Colonic mucosa (tissue), 4 donors: ENCODE measurements at places on chromosomes 11 and 22.

DNA sequence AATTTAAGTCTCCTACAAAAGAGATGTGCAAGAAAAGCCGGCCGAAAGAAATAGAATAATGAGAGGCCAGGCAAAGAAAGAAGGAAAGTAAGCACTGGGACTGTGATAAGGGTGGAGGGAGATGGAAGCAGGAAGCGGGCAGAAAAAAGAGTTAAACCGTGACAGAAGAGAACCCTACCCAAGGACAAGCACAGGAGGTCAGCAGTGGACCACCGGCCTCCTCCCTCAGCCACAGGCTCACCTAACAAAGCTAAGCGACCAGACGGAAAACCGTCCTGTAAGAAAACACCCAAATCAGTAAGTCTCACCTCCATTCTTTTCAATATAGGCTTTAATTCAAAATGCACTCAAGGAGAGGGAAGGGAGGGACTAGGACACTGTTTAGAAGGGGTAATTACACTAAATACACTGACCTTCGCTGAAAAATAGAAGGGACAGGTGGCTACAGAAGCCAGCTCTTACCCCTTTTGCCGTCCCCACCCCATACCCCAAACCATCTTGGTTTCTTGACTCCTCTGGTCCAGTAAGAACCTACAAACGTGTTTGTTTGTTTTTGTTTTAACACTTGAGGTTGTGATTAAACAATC lies 1.9 kb downstream of the FAM181B start:
- no peak for DNase-seq

DNA sequence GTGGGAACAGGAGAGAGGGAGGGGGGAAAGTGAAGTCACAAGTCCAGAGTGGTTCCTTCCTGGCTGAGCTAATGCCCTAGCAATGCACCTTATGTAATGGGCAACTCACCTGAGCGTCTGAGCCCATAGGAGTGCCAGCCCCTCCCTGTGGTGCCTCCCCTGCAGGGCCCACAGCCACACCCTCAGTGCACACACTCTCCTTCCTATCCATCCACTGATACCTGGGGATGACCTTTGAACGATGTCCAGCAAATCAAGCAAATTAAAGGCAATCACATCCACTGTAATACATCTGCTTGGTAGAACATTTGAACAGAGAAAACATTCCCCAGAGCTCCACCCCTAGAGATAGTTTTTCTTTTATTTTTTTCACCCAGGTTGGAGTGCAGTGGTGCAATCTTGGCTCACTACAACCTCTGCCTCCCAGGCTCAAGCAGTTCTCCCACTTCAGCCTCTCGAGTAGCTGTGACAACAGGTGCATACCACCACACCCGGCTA lies 19.6 kb upstream of the MICAL2 start:
- DNase-seq: peak; percentile 93

GRCh38 chr11:96267001-96267495 lies 75.9 kb downstream of the MAML2 start:
- DNase-seq: no peak

GRCh38 chr11:126400479-126400878 lies 45.0 kb downstream of the ST3GAL4 start:
- no peak for DNase-seq

DNA sequence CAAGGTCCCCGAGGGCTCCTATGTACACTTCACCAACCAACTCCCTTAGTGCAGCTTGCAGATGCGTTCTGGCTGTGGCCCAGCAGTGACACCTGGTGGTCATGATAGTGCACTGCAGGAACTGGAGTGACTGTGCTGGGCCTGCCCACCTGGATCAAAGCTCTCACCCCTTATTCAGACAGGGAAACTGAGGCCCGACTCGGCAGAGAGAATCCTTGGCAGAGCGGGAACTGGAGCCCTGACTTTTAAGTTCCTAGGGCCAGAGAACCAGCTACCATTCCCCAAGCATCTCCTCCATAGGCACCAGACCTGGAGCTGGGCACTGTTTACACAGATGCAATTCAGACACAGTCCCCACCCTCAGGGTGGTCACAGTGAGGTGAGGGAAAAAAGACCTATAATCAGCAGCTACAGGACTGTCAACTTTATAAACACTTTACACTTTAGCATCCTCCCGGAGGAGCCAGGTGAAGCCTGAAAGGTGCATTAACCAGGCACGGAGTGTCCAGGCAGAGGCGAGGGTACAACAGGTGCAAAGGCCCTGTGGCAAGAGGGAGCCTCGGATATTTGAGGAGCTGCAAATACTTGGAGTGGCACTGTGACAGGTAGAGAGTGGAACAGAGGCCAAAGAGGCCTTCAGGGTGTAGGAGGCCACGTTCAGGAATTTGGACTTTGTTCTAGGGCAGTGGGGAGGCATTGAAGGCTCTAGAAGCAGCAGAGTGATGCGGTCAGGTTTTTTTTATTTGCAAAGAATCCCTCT lies 22.0 kb downstream of the RHBDD3 start:
- DNase-seq: peak; percentile 69

DNA sequence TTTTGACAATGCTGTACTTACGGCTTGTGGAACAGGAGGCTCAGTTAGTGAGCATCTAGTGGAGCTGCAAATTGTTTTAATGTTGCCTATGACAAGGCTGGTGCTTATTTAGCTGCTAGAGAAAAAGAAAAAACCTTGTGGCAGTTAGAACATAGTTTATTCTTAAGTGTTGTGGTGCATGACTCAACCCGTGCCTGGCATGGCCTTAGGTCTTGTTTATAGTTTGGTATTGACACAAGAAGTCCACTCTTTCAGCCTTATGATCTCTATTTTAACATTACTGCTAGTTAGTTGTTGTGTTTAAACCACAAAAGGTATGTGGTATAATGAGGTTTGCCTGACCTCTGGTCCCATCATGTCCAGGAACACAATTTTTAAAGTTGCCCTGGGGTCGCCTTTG lies 744.6 kb downstream of the FAM181B start:
- DNase-seq: no peak

DNA sequence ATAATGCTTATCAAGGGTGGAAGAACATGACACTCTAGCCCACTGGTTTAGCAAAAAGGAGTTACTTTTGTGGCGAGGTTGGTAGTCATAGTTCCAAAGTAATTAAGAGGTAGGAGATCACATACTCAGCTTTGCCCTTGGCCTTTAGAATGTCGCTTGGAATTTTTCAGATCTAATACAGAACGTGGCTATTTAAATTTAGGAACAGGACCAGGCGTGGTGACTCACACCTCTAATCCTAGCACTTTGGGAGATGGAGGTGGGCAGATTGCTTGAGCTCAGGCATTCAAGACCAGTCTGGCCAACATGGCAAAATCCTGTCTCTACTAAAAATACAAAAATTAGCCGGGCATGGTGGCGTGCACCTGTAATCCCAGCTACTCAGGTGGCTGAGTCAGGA lies 26.1 kb upstream of the ZNRF3 start:
- no peak for DNase-seq

GRCh38 chr11:133053124-133053776 lies 479.1 kb downstream of the OPCML start:
- no peak for DNase-seq

DNA sequence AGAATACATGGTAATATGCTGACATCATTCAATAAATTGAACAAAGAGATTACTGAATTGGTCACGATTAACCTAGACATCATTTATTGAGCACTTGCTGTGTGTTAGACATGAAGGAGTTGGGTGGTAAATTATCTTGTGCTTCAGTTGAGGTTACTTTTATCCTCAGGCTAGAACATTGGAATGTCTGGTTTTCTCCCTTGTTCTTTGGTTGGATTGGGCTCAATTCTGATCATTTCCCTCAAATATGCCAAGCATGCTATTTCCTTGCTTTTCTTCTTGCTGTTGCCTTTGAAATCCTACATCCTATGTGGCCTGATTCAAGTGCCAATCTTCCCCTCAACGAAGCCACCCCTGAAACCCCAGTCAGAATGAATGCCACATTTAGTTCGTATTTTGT lies 65.8 kb downstream of the DEUP1 start:
- DNase-seq: no peak

DNA sequence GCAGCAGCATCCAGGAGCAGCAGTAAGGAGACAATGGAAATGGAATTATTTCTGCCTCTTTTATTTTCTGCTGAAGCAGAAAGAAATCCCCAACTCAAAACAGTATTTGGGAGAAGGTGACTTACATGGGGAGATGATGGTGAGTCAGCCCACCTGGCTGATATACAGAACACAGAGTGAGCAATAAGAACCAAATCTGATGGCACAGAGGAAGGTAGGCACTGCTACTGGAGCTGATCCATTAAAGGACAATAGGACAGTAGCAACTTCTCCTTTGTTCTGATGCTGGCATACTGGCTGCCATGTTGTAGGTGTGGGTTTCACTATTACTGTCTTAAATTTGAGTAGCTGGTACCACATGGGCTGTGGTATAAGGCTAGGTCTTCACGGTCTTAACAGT lies 45.2 kb downstream of the CLPB start:
- DNase-seq: no peak
